Mucosa of gallbladder (tissue), 1 donor: ENCODE measurements at places on chromosomes 6 and 20. TPM values are rescaled to one million over a fixed set of nuclear protein-coding genes. Genes with fewer than 3 reads are reported as not detected.

The ADGRG6 gene
- total RNA-seq, result 13.9 TPM

The BPIFB2 gene
- total RNA-seq, result 0.17 TPM

The TSBP1 gene
- total RNA-seq, result not detected

DNA sequence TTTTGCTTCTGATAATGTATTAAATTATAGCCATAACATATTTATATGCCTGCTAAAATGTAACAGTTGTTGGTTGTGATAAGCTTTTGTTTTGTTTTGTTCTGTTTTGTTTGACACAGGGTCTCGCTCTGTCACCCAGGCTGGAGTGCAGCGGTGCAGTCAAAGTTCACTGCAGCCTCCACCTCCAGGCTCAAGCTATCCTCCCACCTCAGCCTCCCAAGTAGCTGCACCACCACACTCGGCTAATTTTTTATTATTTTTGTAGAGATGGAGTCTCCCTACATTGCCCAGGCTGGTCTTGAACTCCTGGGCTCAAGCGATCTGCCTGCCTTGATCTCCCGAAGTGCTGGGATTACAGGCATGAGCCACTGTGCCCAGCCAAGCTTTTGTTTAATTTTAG, 157.8 kb downstream of the ARID1B start:
- DNase-seq, result no peak
